ENCODE measurements at places on chromosomes 4 and X.

DNA sequence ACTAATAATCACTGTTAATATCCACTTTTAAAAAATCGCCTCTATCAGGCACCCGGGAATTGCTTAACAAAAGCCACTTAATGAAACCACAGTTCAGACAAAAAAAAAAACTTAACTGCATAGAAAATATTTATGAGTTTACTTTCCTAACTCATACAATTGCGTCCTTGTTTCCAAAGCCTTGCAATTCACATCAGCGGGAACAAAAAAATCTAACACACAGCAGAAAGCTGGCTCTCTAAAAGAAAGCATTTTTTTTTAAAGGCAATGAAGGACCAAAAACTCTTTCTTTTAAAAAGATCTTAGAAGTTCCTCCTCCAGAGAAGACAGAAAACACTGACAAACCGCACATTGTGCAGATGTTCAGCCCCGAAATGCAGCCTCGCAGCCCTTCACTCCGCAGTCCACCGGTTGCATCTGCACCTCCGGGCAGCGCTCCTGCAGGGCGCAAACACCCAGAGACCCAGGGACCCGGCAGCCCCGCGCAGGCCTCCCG lies 812 bp downstream of the FAT1 start:
- DNase-seq, result no peak

- DNase-seq, result no peak
Measured at GRCh38 chr4:11489453-11490083, 60.9 kb upstream of the HS3ST1 start.

DNA sequence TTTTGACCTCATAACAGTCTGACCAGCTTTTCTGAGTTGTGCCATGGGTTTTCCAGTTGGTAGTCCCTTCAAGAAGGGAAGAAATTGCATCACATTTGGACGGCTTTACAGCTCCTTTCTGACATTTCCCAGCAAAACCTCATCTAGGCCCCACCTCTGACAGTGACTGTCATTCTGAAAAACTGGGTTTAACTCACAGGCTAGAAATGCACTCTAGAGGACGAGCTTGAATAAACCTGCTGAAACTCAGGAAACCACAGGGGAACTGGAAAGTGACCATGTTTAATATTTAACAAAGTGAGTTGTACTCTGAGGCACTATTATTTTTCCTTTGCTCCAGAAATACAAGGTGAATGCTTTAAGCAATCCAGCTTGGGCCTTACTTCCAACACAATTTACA lies 434.3 kb upstream of the RASGEF1B start:
- DNase-seq, result no peak

GRCh38 chr4:11426731-11427120 lies 2.0 kb downstream of the HS3ST1 start:
- DNase-seq, result no peak

DNA sequence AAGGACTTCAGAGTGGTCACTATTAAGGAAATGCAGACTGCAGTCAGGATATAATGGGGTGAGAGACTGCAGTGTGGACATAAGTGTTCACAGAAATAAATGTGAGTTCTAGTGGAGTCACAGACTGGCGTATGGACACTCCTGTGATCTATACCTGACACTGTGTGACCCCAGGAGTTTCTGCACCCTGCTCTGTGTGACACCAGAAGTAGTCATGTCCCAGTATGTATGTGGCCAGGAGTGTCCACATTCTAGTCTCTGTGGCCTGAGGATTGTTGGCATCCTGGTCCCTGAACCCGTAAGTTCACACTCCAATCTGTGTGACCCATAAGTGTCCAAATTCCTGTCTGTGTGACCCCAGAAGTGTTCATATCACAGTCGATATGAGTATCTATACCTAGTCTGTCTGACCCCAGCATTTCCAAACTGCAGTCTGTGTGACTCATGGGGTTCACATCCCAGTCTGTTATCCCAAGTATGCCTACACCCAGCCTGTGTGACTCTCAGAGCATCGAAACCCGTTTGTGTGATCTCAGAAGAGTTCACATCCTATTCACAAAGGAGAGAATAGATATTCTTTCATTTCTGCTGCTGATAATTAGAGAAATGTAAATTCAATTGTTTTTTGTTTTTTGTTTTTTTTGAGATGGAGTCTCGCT lies 16.3 kb downstream of the WDR13 start:
- no peak for DNase-seq

- DNase-seq, result no peak
Measured at GRCh38 chr4:26020881-26021280, 106.9 kb downstream of the SMIM20 start.

DNA sequence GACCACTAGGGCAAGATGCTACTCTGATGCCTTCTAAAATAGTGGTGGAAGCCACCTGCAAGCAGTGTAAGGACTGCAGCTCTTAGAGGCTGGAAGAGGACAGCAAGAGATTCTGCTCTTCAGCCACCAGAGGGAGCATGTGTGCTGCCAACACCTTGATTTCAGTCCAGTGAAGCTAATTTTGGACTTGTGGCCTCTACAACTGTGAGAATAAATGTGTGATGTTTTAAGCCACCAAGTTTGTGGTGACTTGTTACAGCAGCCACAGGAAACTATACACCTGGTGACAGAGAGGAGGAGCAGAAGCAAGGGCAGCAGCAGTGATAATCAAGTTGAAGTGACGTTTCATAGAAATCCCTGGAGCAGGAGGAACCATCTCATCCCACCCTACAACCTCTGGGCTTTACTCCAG lies 55.9 kb downstream of the FGFBP1 start:
- DNase-seq, result no peak

DNA sequence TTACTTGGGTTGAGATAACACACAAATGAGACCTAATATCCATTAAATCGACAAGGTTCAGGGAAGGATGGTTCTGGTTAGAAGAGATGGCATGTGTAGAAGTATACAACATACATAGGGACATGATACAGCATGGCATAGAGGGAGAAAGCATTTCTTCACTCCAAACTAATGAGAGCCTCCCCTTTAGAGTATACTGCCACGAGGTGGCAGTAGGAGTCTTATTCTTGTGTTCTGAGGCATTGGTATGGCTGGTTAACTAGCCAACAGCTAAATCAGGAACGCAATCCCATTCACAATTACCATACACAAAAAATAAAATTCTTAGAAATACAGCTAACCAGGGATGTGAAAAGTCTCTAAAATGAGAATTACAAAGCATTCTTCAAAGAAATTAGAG lies 29.1 kb upstream of the TRO start:
- DNase-seq, result no peak

- DNase-seq, result no peak
Measured at GRCh38 chr4:152643153-152644035, 36.4 kb downstream of the TMEM154 start.

- no peak for DNase-seq
Measured at GRCh38 chr4:45036677-45037076, 310.3 kb upstream of the GNPDA2 start.

GRCh38 chr4:37464373-37465128 lies 220.0 kb downstream of the NWD2 start:
- DNase-seq, result no peak

DNA sequence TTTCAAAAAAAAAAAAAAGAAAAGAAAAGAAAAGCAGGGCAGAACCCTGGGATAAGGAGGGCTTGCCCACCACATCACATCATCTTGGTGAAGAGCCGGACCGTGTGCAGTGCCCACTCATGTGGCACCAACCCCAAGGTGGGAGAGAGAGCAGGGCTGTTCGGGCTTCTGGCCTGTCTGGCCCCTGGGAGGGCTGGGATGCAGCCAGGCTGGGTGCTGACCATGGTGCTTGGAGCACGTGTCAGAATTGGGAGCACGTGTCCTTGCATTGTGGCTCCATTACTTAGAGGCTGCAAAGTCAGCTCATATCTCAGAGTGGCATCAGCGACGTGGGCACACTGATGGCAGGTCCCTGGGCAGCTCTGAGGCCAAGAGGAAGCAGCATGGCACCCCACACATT lies 100.9 kb upstream of the AFAP1 start:
- DNase-seq, result no peak

- DNase-seq, result no peak
Measured at GRCh38 chr4:43754566-43754965, 694.0 kb downstream of the KCTD8 start.

GRCh38 chrX:92260102-92260501 lies 480.9 kb downstream of the PCDH11X start:
- DNase-seq, result no peak

GRCh38 chr4:77196866-77197265 lies 39.9 kb downstream of the CCNG2 start:
- no peak for DNase-seq

- DNase-seq, result no peak
Measured at GRCh38 chrX:3592184-3592583, 121.3 kb downstream of the PRKX start.

- DNase-seq, result no peak
Measured at GRCh38 chr4:140085062-140085622, 68.8 kb downstream of the MAML3 start.

GRCh38 chr4:57544811-57545654 lies 434.8 kb upstream of the IGFBP7 start:
- no peak for DNase-seq

- DNase-seq, result no peak
Measured at GRCh38 chr4:3372933-3373465, 68.8 kb upstream of the HGFAC start.

DNA sequence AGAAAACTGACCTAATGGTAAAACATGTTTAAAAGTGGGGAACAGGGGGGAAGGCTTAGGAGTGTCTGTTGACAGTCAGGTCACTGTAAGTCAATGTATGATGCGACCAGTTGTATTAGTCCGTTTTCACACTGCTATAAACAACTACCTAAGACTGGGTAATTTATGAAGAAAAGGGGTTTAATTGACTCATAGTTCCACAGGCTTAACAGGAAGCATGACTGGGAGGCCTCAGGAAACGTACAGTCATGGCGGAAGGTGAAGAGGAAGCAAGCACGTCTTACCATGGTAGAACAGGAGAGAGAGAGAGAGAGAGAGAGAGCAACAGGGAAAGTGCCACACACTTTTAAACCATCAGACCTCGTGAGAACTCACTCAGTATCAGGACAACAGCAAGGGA lies 13.0 kb upstream of the PLAC1 start:
- DNase-seq, result no peak

GRCh38 chr4:82360298-82361177 lies 13.3 kb downstream of the HNRNPD start:
- no peak for DNase-seq

GRCh38 chr4:143352720-143353119 lies 16.0 kb downstream of the GAB1 start:
- no peak for DNase-seq

DNA sequence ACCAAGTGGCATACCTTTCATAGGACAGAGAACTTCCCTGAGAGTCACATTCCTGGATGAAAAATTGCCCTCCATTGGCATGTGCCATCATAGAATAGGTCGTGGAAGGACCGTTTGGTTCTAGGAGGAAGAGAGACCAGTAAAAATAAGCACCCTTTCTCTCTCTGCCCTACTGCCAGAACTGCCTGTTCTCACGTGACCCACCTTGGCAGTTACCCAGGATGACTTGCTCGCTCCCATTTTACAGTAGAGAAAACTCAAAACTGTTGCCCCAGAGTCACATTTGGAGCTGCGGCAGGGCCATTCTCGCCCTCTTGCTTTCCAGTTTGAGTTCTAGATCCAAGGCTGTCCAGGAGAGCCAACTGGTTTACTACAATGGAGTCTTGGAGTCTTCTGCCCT lies 1.1 kb upstream of the NLGN3 start:
- DNase-seq, result no peak

DNA sequence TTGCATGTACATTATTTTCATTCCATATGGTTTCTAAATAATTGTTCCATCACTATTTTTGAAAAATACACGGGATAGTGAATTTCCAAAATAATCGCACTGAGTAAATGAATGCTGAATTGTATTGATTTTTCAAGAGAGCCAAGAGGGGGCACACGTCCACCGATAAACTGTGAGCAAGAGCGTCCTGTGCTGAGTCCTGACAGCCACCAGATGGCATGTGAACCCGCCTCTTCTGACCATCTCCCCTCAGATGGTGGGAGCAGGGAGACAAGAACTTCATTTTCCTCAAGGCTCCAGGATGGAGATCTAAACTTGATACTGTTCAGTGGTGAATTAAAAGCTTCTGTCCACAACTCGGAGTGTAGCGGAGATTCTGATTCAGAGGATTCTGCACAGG lies 30.6 kb upstream of the IL9R start:
- no peak for DNase-seq

DNA sequence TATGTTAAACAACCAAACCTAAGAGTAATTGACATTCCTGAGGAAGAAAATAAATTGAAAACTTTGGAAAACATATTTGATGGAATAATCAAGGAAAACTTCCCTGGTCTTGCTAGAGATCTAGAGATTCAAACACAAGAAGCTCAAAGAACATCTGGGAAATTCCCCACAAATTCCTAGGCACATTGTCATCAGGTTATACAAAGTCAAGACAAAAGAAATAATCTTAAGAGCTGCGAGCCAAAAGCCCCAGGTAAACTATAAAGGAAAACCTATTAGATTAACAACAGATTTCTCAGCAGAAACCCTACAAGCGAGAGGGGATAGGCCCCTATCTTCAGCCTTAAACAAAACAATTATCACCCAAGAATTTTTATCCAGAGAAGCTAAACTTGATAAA lies 1082.0 kb upstream of the IGFBP7 start:
- no peak for DNase-seq
